ENCODE measurements at places on chromosomes 2 and 18.

- DNase-seq = no peak
Observed at GRCh38 chr2:161170377-161170776, 10.1 kb downstream of the TANK start.

GRCh38 chr18:47748093-47748796 is 182.2 kb downstream of the SMAD2 start:
- DNase-seq = no peak

- no peak for DNase-seq
Observed at GRCh38 chr2:27920148-27920885, 29.8 kb downstream of the BABAM2 start.

DNA sequence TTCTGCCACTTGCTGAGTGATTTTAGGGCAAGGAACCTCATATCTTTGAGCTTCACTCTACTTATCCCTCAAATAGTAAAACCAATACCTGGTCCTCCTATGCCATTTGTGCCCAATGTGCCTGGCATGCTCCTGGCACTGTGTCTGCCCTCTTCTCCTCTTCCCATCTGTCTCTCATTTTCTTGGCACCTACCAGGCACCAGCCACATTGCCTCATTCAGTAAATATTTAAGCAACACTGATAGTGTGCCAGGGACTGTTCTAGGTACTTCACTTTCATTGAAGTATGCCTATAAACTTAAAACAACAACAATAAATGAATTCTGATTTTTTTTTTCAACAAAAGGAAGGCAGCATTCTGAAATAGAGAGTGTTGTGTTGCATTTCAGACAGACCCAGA is 15.1 kb upstream of the BOD1L2 start:
- peak; percentile 81 for DNase-seq

- DNase-seq = no peak
Observed at GRCh38 chr2:160380611-160381010, 113.0 kb downstream of the RBMS1 start.

DNA sequence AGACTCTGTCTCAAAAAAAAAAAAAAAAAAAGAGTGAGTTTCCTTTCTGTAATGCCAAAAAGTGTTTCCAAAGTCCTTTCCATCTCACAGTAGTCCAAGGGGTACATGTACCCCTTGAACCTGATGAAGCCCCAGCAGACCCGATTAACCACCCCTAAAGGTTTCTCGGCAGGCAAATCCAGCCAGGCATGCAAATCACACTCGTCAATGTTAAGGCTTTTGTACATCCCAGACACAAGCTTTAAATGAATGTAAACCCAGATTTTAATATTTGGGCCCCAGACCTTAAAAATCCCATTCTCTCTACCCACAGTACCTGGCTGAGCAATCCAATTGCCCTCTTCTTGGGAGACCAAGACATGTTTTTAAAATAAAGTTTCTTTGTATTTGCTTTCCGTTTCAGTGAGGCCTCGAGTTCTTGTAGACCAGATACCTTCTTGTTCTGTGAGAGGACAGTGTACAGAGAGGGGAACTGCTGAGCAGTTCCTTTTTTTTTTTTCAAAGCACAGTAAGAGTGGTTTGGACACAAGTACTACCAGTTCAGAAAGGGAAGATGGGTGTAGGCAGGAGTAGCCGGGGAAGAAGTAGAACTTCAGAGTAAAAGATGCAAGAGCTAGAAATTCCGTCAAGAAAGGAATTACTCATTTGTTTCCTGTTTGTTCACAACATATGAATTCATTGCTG is at the start of gene NLRC4:
NLRC4 (minus strand) TSS at position 465 of the 684 bp plus-strand sequence. CDS start 8,111 bp downstream, outside the sequence.
- no peak for DNase-seq

GRCh38 chr2:239425631-239426030 is 24.8 kb upstream of the HDAC4 start:
- no peak for DNase-seq

- no peak for DNase-seq
Observed at GRCh38 chr2:11435036-11435435, 30.9 kb downstream of the E2F6 start.

- no peak for DNase-seq
Observed at GRCh38 chr2:183901931-183902330, 696.4 kb upstream of the ZNF804A start.

DNA sequence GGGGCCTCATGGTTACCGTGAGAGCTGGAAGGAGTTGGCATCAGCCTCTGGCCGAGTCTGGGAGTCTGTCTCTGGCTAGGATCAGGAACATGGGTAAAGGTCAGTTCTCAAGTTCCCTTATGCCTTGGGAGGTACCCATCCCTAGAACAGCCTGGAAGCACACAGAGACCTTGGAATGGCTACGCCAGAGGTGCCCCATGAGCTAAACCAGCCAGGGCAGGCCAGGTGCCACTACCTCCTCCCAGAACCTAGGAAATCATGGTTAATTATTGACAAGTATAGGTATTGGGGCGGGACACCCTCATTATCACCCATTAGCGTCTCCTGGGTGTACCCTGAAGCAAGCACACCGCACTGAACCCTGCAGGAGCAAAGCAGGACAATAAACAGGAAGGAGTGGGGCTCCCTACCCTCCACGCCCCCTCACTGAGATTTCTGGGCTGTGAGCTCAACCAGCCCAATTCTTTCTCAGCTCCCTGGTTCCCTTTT is 3.0 kb upstream of the ASPRV1 start:
- DNase-seq = no peak

GRCh38 chr2:18299423-18300212 is 260.8 kb downstream of the RDH14 start:
- no peak for DNase-seq

- DNase-seq = no peak
Observed at GRCh38 chr2:55311444-55311870, 42.4 kb upstream of the MTIF2 start.

- DNase-seq = no peak
Observed at GRCh38 chr2:153196378-153197058, 282.0 kb downstream of the RPRM start.

GRCh38 chr2:166494140-166494624 is at the start of gene SCN7A:
Gene SCN7A, minus strand, starts transcription at chr2:166494249. Its CDS starts 16,553 bp downstream, at chr2:166477696.
- DNase-seq = peak; percentile 48

- DNase-seq = peak; percentile 95
Observed at GRCh38 chr2:62461707-62462106, 44.3 kb downstream of the TMEM17 start.

- no peak for DNase-seq
Observed at GRCh38 chr2:240819858-240820606, at the start of gene KIF1A. Gene KIF1A, minus strand, starts transcription at chr2:240820219. Its CDS starts 22,467 bp downstream, at chr2:240797752.

DNA sequence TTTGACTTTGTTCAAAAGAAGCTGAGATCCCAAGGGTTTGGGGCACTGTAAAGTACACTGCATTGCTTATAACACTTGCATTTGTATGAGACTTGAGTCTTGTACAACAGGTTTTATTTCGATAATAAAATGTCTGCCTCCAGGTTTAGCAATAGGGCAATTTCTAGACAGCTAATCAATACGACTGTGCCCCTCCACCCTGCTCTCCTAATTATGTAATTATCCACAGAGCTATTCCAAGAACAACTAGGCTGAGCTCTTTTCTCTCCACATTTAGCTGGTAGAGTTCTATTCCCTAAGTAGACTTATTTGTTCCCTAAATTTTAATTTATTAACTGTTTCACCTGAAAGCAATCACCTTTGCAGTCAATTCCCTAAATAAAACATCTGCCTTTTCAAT is 52.9 kb upstream of the LINC00305 start:
- DNase-seq = no peak

- DNase-seq = no peak
Observed at GRCh38 chr2:174981331-174981730, 23.9 kb downstream of the CHN1 start.

- DNase-seq = no peak
Observed at GRCh38 chr2:187548656-187549055, 5.6 kb downstream of the TFPI start.

- DNase-seq = no peak
Observed at GRCh38 chr2:201973305-201973928, 60.2 kb upstream of the FZD7 start.

GRCh38 chr18:35842536-35842935 is 129.9 kb upstream of the RMP24 start:
- DNase-seq = no peak

DNA sequence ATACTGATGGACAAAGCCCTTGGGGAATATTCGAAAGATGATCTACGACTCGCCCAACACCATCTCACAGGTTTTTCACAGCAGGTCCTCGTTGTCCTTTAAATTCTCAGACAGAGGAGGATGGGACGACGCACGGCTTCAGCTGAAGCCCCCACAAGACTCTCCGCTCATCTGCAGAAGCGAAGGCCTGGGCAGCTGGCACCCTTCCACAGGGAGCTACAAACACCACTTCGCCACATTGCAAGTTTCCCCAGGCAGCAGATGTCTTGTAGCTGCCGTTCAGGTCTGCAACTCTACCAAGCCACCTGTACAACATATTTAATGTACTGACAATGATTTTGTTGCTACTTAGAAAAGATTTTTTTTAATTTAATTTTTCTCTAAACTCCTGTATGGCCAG is 642.9 kb downstream of the ZEB2 start:
- DNase-seq = no peak

DNA sequence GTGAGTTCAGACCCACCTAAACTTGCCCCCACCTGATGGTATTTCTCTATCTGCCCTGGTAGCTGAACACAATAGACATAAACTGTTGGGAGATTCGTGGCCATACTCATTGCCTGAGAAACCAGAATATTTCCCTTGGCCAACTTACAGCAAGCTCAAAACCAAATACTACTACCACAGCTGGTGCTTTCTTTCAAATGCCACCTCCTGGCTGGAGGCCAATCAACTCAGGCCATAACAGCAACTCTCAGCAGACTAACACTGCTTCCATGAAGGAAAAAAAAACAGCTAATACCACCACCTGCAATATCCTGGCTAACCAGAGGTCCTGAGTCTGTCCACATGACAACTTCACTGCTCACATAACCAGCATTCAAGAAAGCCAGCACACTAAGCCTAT is 373.1 kb downstream of the CMPK2 start:
- DNase-seq = no peak

- no peak for DNase-seq
Observed at GRCh38 chr2:36677386-36677785, 19.1 kb upstream of the VIT start.

- no peak for DNase-seq
Observed at GRCh38 chr18:21194871-21195771, 46.9 kb upstream of the GREB1L start.

DNA sequence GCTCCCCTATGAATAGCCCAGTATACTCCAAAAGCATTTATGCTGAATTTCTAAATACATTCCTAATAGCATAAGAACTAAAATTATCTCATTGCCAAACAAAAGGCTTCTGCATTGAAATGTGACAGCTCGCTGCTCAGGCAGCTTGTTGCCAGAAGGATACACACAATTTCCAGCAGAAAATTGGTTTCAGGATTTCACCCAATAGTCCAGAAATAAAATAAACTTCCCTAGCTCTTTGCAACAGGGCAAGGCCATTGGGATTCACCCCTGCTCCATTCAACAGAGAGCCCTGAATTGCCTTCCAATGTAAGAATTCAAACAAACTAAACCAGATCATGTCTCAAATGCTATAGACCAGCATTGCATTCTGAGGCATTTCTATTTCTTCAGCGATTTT is 70.7 kb downstream of the RBM43 start:
- DNase-seq = no peak

DNA sequence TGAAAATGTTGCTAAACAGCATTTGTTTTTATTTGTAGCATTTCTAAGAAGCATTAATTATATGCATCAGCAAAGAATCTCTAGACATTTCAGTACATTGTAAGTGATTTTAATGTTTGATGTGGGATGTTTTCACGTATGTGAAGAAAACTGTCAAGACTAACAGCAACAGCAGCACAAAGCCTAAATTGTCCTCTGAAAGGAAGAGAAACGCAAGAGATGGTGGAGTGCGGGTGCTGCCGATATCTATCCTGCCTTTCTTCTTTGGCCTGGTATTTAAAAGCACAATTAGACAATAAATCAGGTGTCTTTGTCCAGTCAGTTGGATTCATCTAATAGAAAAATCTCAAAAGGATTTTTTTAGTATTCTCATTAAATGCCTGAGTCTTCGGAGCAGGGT is 3.1 kb downstream of the TWIST2 start:
- DNase-seq = no peak

GRCh38 chr2:240601831-240602160 is 15.3 kb downstream of the CAPN10 start:
- peak; percentile 38 for DNase-seq

DNA sequence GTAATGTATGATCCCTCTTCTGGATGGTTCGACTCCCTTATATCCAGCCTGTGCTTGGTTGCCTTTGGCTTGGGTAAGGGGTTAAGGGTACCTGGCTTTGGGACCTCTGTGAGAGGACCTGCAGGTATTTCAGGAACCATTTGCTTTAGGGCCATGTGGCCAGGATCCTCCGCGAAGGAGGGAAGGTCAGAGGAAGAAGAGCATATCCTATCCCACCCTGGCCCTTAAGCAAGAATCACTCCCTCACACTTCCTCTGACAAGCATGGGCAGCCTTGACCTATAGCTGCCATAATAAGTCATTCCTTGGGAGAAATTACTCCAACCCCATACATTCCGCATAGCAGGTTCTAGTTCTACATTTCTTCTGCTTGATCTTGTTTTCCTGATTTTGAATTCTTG is 59.1 kb upstream of the TXNDC2 start:
- no peak for DNase-seq

GRCh38 chr2:96359310-96359709 is 23.7 kb downstream of the NCAPH start:
- no peak for DNase-seq

DNA sequence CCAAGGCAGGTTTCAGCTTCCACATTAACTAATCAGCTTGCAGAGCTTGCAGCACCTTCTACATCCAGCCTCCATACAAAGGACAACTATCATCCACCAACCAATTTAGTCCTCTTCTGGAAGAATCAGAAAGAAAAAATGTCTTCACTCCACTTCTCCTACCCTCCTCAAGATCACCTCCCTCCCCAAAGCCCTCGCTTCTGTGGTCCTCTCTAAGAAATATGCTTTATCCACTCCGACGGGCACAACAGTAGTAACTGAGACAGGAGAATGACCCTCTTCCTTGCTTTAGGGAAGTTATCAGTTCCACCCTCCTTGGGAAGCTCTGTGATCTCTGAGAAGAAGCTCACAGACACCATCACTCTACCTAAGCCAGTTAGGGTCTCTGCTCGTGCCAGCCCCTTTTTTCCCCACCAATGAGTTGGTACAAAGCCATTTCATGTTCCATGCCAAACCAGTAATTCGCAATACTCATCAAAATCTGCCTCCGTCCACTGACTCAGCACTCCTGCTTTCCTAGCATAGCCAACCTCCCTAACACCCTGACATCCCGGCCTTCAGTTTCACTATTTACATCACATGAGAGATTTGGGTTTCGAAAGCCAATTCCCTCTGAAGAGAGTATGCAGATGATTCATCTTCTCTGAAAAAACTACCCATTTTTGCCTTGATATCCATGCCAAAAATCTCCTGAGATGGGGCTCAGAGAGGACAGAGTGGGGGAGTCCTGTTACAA is 114.1 kb upstream of the PKDCC start:
- no peak for DNase-seq

- no peak for DNase-seq
Observed at GRCh38 chr2:196546151-196546919, 93.2 kb upstream of the CCDC150 start.

- DNase-seq = no peak
Observed at GRCh38 chr2:49003201-49003600, 151.1 kb downstream of the FSHR start.
